Globus pallidus (tissue), 1 donor: ENCODE measurements at places on chromosomes 6 and 20.

GRCh38 chr6:112227992-112228391, 26.4 kb downstream of the LAMA4 start:
- DNase-seq, result no peak

GRCh38 chr6:158766621-158767455, 52.3 kb downstream of the EZR start:
- peak; percentile 40 for DNase-seq

GRCh38 chr6:5130135-5130866, 45.2 kb downstream of the PPP1R3G start:
- no peak for DNase-seq

DNA sequence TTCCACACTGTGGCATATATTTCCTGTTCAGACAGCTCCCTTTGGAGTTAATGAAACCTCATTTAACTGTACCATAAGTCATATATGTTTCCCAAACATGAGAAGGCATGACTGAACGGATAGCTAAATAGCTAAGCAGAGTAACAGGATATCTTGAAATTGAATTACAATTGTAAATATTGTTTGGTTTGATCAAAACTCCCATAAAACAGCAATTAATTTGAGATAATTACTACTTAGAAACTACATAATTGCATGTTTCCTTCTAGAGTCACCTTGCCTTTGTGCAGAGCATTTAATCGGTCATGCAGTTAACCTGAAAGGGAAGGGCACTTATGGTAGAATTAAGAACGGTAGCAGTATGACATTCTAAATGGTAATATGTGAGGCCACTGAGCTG, 179.0 kb upstream of the MAP3K7 start:
- no peak for DNase-seq

DNA sequence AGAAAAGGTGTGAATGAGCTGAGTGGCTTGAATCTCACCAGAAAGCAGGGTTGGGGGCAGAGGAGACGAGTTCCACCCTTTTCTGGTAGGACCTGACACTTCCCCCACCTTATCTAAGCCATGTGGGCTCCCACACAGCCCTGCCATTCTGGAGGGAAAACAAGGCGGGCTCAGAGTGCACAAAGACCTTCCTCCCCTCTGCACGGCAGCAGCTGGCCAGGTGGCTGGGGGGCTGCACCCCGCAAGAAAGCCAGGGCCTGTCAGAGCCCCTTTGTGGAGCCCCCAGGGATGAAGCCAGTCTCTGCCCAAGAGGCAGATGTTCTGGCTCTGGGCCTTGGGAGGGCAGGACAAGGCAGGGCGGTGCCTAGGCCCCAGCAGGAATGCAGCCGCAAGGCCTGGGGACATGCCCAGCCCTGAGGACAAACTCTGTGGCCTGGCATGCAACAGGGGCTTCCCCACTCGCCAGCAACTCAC, 48.4 kb upstream of the DSN1 start:
- peak; percentile 82 for DNase-seq

GRCh38 chr6:37176268-37177076, 6.5 kb downstream of the PIM1 start:
- no peak for DNase-seq

DNA sequence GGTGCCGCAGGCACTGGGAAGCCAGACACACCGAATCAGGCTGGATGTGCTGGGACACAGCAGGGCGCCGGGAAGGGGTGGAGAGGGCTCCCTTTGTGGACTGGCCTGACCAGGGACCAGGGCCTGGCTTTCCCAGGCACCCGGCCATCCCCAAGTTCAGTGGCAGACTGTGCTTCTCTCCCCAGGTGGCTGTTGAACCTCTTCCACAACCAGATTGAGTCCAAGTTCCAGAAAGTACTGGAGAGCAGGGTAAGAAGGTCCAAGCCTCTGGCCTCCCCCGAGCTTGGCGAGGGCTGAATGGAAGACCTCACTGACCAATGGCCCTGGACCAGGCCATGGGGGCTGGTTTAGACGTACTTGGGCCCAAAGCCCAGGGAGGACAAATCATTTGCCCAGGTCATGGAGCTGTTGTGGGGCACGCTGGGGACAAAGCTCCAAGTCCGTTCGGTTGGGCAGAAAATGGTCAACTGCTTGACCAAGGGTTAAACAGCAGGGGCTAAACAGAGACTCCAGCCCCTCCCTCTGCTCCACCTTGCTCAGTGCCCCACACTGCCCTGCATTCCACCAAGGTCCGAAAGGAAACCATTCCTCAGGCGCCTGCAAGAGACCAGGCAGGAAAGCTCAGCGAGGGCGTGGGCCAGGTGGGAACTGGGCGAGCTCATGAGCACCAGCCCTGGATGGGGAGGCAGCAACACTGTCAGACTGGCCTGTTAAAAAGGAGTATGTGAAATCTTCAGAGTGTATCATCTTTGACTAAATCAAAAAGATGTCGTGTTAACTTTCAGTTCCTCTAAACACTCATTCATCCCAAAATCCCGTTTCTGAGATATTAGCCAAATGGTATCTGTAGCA, 9.1 kb downstream of the LBP start:
- peak; percentile 57 for DNase-seq

DNA sequence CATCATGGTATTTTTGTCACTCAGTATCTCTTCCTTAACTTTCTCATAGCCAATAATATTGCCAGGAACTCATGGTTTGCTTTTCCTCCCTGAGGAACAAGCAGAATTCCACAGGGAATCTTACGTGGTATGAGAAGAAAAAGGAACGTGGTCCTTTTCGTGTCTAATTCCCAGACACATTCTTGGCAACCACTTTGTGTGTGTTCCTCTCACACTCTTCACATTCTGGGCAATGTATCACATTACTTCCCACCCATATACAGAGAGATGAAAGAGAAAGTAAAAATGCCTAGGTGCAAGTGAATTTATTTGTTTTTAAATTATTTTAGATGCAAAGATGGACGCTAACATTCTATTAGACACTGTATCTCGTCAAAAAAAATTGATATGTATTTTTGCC, 102.7 kb downstream of the PTPRK start:
- no peak for DNase-seq

GRCh38 chr6:50524341-50524740, 189.0 kb upstream of the TFAP2D start:
- no peak for DNase-seq

- no peak for DNase-seq
Observed at GRCh38 chr20:63009988-63010769, 3.4 kb upstream of the BHLHE23 start.

DNA sequence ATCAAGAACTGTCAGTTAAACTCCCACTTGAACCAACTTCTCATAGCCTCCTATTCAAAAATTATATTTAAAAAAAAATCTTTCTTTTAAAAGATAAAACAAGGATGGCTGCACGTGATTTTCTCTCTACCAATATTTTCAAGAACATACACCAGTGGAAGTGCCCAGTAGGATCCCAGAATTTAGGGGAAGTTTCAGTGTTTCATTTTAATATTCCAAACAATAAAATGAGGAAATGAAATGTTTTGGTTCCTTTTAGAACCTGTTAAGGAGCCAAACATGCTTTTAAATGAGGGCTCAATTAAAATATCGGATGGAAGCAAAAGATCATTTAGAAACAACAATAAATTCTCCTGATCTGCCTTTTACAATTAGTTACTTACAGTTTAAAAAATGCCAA, 26.4 kb upstream of the PRELID3B start:
- DNase-seq, result no peak

GRCh38 chr6:167647306-167647705, 179.4 kb upstream of the AFDN start:
- DNase-seq, result no peak

DNA sequence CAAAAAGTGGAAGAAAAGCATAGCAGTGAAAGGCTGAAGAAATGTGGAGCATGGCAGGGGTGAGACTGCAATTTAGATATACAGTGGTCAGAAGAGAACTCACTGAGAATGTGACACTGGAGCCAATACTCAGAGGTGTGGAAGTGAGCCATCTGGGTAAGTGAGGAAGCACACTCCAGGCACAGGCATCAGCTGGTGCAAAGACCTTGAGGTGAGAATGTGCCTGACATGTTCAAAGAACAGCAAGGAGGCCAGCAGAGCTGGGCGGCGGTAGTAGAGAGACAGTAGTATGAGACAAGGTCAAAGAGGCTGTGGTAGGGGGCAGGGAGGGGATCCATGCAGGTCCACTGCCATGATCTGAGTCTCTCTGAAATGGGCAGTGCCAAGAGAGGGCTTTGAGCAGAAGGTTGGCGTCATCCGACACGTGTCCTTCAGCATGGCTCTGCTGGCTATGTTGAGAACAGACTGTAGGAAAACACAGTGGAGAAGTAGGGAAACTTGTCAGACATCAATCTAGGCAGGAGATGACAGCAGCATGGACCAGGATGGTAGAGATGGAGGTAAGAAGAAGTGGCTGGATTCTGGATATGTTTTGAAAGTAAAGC, 84.4 kb downstream of the PLCG1 start:
- DNase-seq, result peak; percentile 83

- no peak for DNase-seq
Observed at GRCh38 chr6:137237413-137238170, 18.4 kb upstream of the IFNGR1 start.

GRCh38 chr6:85544776-85545175, 48.9 kb downstream of the SNX14 start:
- no peak for DNase-seq

- no peak for DNase-seq
Observed at GRCh38 chr6:6969761-6970223, 138.0 kb upstream of the RREB1 start.

DNA sequence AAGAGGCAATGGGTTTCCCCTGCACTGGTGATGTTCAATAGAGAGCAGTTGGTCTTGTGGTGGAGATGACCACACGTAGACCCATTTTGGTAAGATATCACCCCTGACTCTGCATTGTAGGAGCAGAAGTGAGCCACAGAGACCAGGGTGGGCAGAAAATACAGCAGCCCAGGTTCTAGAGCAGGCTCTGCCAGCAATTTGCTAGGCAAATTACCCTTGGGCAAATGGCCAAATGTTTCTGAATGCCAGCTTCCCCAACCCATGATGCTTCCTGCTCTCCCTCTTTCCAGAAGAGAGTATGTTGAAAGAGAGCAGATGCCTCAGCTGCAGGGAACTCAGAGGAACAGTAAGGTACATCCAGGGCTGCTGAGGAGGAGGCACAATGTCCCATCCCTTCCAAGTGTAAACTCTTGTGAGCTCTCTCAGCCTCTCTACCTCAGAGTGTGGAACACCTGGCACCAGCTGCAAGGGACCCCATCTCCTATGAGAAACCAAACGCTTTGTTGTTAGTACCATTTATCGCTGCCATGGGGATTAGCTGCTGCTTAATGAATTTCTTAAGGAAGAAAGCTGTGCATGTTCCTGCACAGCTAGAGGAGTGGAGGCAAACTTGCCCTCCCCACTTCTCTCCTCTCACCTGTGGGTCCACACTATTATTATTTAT, 317.5 kb upstream of the MOCS1 start:
- DNase-seq, result no peak

DNA sequence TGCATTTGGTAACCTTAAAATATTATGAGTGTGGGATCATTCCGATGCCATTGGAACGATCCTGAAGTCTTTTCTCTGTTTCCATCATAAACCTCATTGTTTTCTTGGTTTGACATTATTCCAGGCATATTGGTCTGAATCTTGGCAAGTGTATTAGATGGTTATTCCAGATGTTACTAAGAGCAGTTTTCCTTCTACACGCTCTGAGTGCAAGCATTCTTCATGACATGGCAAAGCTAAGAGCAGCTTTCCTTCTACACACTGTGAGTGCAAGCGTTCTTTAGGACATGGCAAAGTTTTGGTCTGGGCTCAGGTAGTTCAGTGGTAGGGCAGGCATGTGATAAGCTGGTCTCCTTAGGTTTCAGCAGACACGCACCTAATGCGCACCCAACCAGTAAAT, 53.0 kb downstream of the SMOC2 start:
- DNase-seq, result no peak

GRCh38 chr20:46895906-46896242, 1.2 kb downstream of the EYA2 start:
- no peak for DNase-seq

- DNase-seq, result no peak
Observed at GRCh38 chr20:44166477-44166876, 20.5 kb downstream of the JPH2 start.

GRCh38 chr6:107715550-107716321, 108.4 kb downstream of the SCML4 start:
- no peak for DNase-seq

DNA sequence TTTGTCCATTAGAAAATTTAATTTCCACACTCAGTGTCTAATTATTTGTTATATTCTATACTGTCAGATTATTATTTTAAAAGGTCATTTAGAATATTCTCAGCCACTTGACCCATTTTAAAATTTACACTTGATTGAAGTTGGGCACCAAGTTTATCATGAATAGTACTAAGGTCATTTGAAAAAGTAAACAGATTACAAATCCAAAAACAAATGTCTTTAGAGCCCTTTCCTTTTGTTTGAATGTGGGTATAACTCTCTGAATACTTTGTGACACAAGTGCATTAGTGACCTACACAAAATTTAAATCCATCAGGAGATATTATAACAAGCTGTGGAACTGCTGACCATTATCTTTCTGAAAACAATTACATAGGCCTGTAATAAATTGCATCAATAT, 11.3 kb downstream of the HIVEP2 start:
- DNase-seq, result no peak

DNA sequence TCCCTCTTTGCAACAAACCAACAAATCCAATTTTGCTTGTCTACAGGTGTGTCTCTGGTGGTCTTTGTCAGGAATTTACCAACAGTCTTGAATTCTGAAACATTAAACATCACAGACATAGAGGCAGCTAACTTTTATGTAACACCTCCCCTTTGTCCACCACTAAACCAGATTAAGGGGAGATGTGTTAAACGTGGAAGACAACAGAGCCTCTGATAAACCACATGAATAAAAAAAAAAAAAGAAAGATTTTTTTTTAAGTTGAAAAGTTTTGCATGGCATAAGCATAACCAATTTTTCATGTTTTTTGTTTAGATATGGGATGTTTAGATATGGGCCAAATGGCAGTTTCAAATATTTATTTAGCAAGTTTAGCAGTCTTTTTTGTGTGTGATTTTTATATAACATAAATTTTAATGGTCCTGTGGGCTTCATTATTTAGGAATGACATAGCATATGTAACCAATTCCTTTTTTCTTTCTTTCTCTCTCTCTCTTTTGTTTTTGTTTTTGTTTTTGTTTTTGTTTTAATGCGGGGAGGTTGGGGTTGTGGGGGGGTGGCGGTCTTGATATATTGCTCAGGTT, 60.7 kb upstream of the BTN3A2 start:
- no peak for DNase-seq

GRCh38 chr6:110357664-110358552, at the start of gene METTL24:
Gene METTL24, minus strand, starts transcription at chr6:110358349. Its CDS starts 77 bp downstream, at chr6:110358272.
- DNase-seq, result no peak

- DNase-seq, result no peak
Observed at GRCh38 chr20:19493794-19494495, 264.1 kb upstream of the RIN2 start.

- DNase-seq, result no peak
Observed at GRCh38 chr6:37473364-37474095, 26.2 kb downstream of the CCDC167 start.

GRCh38 chr6:157061770-157062594, 261.3 kb downstream of the TMEM242 start:
- DNase-seq, result no peak

GRCh38 chr6:148769304-148769968, 22.6 kb downstream of the UST start:
- no peak for DNase-seq

- no peak for DNase-seq
Observed at GRCh38 chr6:81876971-81877370, 124.5 kb upstream of the TENT5A start.
